ENCODE measurements at places on chromosomes 3 and 15.

GRCh38 chr3:188706176-188706575 lies 465.6 kb upstream of the TPRG1 start:
- DNase-seq, result no peak

DNA sequence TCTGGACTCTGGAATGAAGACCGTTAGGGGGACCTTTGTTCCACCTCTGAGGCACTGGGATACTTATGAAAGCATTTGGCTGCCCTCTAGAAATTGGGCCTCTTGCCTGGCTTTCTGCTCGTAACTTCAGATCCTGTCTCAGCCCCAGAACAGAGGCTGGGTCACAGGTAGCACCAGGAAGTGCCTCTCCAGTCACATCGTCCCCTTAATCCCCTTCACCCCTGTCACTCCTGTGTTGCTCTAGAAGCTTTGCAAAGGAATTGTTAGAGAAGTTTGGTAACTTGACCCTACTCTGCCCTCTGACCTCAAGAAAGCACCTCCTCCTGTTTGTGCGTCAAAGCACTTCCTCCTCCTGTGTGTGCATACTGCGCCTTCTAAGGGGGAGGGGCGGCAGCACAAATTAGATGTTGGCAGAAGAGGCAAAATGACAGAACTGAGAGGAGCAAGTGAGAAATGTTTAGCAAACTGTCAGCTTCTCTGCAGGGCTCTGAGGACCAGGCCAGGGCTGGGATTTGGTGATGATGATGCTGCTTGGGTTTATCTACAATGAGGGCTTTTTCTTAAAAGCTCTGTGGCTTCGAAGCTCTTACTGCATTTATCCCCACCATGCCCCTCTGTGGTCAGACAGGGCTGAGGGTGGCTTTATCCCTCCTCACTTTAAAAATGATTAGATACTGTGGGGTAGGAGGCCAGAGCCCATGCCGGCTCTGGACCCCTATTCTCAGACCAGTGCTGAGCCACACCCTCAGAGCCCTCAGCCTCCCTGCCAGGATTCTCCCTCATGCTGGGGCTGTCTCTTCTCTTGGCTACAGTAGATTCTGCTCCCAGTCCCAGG lies 76.2 kb downstream of the LARS2 start:
- DNase-seq, result no peak

- DNase-seq, result no peak
Observed at GRCh38 chr3:174285242-174285864, 573.8 kb upstream of the NAALADL2 start.

GRCh38 chr3:192564611-192565010 lies 162.7 kb downstream of the FGF12 start:
- DNase-seq, result no peak

Measured in stimulated activated CD4-positive, alpha-beta T cell treated with anti-CD3 and anti-CD28 coated beads, Interleukin-12 subunit alpha, Interleukin-12 subunit beta, amount 100 ng/mL, for 4 hours (primary cell).